ENCODE measurements at places on chromosomes 7 and 10. TPM values are rescaled to one million over a fixed set of nuclear protein-coding genes. Genes with fewer than 3 reads are reported as not detected.

TFPI2 gene
- 1.4 TPM for total RNA-seq

PRKG1 gene
- total RNA-seq = 4.1 TPM

NRBF2 gene
- total RNA-seq = 30.7 TPM

SPDYE8 gene
- total RNA-seq = not detected

SMO gene
- total RNA-seq = not detected

- DNase-seq = no peak
These were observed 14.4 kb downstream of the SNX10 start for GRCh38 chr7:26305869-26306665.

DNA sequence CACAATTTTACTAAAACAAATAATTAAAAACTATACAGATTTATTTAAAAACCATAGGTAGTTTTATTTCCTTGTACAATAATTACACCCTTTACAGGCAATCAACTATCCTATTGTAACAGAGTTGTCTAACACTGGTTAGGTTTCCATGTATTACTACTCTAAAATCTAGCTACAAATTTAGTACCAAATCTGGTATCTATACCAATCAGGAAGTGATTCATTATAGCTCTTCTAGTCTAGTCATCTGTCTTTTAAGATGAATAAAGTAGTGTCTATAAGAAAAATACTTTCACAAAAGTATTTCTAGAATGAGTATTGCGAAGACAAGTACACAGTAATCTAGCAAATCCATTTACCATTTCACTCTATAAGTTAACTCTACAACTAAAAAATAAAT is 16.9 kb downstream of the ZNF800 start:
- no peak for DNase-seq

- DNase-seq = no peak
These were observed 50.4 kb upstream of the PPP2R2D start for GRCh38 chr10:131850383-131850870.
